Left colon (tissue), 2 donors: ENCODE measurements at places on chromosomes 12 and 14. TPM values are rescaled to one million over a fixed set of nuclear protein-coding genes. Genes with fewer than 3 reads are reported as not detected.

- no peak for DNase-seq
Observed at GRCh38 chr12:101924618-101925017, 47.2 kb downstream of the DRAM1 start.

DNA sequence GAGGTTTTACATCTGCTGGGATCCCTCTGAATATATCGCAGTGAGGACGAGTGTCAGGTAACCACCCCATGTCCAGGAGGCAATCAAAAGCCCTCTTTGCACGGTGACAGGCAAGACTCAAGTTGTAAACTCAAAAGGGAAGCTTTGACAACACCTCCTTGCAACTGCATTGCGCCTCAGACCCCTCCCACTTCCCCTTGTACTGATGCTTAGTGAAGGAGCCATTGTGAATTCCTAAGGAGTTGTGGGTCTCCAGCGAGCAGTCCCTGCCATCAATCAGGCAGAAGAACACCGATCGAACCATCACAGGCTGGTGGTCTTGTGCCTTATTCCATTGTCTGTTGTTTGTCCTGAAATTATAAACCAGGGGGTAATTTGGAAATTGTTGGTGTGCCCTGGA lies 112.6 kb downstream of the CCDC60 start:
- no peak for DNase-seq

DNA sequence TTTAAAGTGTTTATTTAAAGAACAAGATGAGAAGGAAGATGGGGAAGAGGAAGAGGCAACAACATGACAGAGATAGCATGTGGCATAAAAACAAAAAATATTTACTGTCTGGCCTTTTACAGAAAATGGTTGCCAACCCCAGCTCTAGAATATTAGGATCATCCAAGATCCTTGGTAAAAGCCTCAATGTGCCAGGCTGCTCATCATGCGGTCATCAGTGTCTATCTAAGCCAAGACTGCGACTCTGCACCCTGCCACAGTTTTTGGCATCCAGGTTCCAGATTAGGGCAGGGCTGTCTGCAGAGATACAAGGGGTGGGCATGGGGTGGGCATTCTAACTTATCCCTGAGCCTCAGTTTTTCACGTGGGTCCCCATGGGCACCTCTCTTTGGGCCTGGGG lies 46.9 kb upstream of the CNTN1 start:
- no peak for DNase-seq

- no peak for DNase-seq
Observed at GRCh38 chr14:90730206-90730766, 85.9 kb downstream of the TTC7B start.

RPL10L gene
- 9.6 TPM for total RNA-seq

CDCA4 gene
- total RNA-seq = 5.2 TPM

ADCY4 gene
- 16.4 TPM for total RNA-seq

DNA sequence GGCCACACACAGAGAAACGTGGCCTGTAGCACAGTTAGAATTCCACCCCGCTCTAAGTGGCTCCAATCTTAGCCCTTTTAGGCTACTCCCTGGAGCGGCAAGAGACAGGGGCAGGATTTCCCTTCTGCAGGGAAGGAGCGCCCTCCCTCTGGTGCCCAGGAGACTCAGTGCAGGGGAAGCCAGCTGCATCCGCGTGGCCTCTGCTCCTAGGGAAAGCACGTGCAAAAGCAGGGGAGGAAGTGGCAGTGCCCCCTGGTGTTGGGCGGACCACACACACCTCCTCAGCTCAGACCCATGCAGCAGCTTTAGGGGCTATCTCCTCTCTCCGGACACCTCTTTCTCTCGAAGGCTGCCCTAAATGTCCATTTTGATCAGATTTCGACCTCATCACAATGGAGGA lies 50.0 kb downstream of the SPRING1 start:
- no peak for DNase-seq

DNA sequence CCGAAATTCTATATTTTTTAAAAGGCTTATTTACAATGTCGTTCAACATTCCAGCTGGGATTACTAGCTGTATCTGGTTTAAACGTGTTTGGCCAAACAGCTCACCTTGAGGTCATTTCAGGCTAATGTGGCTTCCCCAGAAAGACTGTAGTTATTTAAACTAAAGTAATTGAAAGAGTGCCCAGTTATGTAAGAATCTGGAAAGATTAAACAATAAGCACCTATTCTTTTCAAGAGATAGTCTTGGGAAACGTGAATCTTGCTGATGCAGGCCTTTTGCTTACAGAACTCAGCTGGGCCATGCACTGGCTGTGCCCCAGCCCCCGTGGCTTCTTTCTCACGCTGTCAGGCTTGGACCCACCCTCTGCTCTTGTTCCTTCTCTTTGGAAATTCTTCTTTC lies 24.4 kb downstream of the GLRX5 start:
- DNase-seq = no peak

DNA sequence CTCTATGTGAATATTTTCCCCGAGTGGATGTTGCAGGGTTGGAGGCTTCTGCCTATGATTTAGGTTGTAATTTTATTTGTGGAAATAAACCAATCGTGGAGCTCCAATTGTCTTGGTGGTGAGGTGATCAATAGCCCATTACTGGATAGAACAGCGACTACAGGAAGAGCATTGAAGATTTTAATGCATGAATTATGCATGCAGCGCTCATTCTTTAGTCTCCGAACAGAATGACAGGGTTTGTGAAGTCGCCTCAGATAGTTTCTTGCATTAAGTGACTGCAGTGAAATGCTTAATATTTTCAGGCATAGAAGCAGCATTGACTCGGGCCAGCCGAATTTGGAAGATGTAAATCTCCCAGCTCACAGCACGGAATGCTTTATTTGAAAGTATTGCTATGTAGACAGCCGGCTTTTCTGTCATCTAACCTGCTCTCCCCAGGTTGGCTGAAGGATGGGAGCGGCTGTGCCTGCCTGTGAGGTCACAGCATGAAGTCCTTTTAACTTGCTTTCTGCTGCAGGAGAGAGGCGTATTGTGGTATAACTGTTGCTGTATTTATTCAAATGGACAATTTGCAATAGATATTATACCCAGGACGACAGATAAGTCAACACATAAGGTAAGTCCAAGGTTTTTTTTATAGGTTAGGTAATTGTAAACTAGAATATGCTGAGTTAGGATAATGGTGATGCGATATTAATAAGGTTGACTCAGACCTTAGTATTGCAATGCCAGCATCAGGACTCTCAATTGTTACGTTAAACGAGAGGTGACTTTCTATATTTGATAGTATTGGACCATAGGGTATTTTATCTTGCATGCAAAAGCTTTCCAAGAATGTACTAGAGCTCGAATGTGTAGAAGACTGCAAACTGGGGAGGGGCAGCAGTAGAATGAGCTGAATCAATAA lies 135.7 kb downstream of the CNTN1 start:
- no peak for DNase-seq

GRCh38 chr12:88519802-88520435 lies 60.4 kb downstream of the KITLG start:
- no peak for DNase-seq

DNA sequence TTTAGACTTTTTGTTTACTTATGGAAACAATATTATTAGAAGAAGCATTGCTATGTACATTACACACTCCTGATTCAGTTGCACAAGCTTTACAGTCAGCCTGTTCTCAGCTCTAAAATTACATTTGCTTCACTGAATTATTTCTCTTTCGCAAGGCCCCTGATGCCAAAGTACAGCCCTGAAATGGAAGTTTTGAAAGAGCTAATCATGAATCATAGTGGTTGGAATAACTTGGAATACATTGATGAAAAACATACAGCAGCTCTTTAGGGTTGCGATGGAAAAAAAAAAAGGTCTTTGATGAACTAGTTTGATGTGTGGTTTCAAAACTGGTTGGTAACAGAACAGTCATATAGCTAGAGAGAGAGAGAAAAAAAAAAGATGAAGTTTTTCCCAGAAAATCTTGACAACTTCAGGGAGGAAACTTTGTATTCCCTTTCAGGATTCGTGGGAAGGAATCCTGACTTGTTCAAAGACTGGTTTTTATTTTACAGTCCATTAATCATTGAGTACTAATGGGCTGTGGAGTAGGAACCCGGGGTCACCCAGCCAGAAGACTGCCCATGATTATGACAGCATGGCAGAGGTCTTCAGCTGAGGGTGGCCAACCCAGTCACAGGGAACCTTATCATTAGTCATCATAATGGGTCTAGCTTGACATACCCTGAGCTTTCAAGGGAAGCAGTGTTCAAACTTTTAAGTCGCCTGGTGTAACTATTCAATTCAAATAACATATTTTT lies 460.1 kb downstream of the NAV3 start:
- DNase-seq = no peak

DNA sequence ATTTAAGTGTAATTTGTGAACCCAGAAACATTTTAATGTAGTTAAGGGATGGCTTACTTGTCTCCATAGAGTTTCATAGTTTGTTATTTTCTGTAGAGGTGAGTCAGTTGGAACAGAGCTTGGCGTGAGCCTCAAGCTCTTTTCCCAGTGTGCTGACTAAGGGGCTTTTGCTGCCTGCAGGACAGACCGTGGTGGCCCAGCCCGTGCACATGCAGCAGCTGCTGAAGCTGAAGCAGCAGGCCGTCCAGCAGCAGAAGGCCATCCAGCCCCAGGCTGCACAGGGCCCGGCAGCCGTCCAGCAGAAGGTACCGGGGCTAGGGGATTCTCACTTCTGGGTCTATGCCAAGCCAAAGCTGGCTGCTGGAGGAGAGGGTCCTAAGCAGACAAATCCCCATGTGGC lies 76.9 kb downstream of the DDX51 start:
- DNase-seq = no peak

GRCh38 chr14:35073486-35073885 lies 27.4 kb downstream of the FAM177A1 start:
- no peak for DNase-seq

GRCh38 chr12:64085996-64086395 lies 136.1 kb downstream of the KICS2 start:
- DNase-seq = no peak

DNA sequence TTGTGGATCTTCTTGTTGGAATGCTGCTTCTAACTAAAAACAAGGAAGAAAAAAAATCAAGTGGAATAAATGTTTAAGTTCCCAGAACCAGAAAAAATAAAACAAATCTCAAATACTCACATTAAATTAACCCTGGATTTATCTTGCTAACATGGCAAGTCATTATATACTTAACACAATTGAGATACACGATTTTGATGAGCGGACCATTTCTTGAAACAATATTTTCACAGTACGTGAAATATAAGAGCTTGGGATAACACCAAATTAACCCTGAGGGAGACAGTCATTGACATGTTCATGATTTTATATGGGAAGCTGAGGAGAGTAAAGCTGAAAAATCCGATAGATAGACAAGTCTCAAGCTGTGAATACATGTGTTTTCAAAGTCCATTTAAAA lies 128.6 kb downstream of the PTCSC3 start:
- DNase-seq = no peak

PLCZ1 gene
- not detected for total RNA-seq

RNF34 gene
- 36.7 TPM for total RNA-seq
